Erythroblast (primary cell): ENCODE measurements at places on chromosomes 6 and 20.

- no peak for DNase-seq
Measured at GRCh38 chr6:161259302-161259701, 14.6 kb downstream of the AGPAT4 start.

GRCh38 chr6:42390228-42390934 lies 61.3 kb downstream of the TRERF1 start:
- no peak for DNase-seq

- no peak for DNase-seq
Measured at GRCh38 chr20:3119044-3119443, 34.5 kb upstream of the AVP start.

GRCh38 chr6:148450866-148451265 lies 108.2 kb downstream of the SASH1 start:
- no peak for DNase-seq

DNA sequence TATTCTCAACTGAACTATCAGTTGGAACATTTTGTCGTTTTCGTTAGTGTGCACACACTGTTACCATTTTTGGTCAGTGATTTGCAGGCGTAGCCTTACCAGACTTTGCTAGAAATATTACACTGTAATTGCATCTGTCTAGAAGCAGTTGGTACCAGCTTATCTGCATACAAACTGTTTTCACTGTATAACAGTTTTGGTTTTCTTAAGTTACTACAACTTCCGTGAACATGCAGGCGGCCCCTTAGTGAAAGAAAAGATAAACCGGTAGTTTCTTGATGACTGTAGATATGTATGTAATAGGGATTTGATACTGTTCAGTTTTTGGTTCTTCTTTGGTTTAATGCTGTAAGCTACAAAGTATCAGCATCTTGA lies 1.3 kb downstream of the DSTN start:
- peak; percentile 55 for DNase-seq

GRCh38 chr6:7239590-7239948 lies 73.4 kb downstream of the SSR1 start:
- no peak for DNase-seq

- peak; percentile 79 for DNase-seq
Measured at GRCh38 chr20:45138561-45139300, 14.5 kb upstream of the WFDC12 start.

GRCh38 chr6:111975466-111975865 lies 78.4 kb upstream of the CCN6 start:
- DNase-seq: no peak

GRCh38 chr6:82492134-82492533 lies 128.5 kb downstream of the TPBG start:
- DNase-seq: no peak

DNA sequence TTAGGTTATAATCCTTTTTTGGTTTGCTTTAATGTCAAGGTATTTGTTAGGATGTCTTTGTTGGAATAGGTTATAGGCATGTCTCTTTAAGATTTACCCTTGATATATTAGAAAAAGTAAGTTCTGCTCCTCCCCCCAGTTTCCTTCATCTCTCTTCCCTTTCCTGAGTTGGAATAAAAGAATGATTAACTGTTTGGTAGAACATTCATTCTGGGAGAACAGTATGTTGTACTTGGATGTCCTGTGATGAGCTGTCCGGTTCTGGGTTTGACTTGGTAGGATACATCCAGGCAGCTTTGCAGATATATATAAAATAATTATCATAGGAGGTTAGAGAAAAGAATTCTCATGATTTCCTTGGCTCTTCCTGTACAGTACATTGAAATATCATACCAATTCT lies 199.6 kb upstream of the RREB1 start:
- no peak for DNase-seq

DNA sequence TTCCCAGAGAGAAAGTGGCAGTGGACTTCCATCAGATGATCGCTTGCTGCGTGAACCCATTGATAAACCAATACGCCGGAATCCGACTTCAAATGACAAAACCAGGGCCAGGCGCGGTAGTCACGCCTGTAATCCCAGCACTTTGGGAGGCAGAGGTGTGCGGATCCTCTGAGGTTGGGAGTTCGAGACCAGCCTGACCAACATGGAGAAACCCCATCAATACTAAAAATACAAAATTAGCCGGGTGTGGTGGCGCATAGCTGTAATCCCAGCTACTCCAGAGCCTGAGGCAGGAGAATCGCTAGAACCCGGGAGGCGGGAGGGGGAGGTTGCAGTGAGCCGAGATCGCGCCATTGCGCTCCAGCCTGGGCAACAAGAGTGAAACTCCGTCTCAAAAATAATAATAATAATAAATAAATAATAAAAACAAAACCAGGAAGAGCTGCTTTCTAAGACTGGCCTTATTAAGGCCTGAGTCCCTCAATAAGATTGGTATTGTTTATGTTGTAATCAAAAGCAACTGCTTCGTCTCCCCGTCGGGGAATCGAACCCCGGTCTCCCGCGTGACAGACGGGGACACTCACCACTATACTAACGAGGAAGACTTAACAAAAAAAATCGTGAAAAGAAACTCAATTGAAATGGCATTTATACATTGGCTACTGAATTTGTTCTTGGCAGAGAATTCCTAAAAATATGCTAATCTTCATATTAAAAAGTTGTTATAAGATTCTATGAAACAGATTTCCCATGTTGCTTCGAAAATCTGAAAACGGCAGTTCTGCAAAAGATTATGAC lies 110.2 kb upstream of the ZNF184 start:
- peak; percentile 84 for DNase-seq

- no peak for DNase-seq
Measured at GRCh38 chr6:37126961-37127616, 42.9 kb upstream of the PIM1 start.

DNA sequence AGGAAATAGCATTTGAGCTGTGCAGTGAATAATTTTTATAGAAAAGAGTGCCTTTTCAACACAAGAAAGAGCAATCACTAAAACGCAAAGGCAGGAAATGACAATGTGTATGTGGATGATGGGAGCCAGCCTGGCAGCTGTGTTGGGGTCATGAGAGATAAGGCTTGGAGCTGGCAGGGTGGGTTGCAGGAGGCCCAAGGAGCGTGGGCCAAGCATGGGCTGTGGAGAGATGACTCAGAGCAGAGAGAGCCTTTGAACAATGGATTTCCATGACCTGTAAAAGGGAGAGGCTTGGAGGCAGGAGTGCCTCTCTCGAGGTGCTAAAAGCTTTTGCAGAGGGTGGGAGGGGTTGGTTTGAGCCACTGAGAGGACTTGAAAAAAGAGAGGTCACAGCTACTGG lies 6.6 kb upstream of the TBC1D7 start:
- DNase-seq: peak; percentile 95

DNA sequence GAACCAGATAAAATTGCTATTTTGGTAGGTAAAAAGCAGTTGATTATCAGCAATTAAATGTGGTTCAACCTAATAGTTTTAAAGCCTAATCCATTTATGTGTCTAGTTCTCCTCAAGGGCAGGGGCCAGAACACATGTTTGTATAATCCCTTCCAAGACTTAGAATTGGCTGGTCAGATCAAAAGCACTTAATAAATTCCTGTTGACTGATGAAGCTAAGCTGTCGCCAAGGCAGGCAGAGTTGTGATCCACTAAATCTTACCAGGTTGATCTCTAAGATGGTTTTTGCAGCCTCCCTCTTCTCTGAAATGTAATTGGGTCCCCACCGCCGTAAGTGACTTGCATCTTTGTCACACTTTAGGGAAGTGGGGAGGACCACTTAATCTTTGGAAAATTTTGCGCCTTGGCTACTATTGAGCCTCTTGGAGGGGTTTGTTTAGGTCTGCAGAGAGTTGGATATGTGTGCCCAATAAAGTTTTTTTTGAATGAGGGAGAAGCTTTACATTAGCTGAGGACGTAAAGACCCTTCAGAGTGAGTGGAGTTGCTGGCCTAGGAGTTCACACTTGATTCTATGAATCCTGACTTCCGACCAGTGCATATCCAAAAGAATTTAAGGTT lies 65.9 kb downstream of the PHF20 start:
- DNase-seq: no peak

DNA sequence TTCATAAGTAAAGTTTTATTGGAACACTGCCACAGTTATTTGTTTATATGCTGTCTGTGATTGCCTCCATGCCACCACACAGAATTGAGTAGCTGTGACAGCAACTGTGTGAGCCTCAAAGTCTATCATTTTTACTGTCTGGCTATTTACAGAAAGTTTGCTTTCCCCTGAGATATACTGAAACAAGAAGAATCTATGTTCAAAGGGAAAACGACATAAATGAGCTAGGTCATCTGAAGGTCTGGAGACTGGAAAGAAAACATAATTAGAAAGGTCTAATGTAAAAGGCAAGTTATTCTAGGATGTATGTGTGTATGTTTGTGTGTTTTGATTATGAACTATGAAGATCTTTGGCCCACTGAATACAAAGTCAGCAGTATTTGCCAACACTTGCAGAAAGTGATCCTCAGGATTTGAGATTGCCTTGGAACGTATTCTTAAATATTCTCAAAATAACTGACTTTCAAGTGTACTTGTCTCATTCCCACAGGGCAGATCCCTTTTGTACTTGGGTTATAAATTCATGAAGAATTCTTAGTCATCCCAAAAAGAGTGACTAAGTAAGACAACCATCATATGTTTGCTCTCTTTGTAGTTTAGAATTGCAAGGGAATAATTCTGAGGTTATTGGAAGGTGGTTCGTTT lies 677.7 kb downstream of the DOK5 start:
- no peak for DNase-seq

DNA sequence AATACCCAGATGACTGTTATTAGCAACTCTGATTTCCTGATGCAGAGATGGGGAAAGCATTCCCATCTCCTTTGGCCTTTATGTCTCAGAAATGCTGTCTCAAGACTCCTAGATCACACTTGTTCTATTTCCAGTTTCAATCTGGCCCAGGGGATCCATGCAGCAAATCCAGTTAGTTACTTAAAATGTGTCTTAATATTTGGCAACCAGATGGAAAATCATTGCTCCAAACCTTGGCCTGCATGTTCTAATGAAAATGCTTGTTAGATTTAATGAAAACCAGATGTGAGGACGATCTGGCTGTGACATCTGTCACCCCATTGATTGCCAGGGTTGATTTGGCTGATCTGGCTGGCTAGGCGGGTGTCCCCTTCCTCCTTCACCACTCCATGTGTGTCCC lies 125.2 kb downstream of the TSHZ2 start:
- DNase-seq: no peak

- DNase-seq: no peak
Measured at GRCh38 chr6:18186540-18187250, 31.5 kb downstream of the KDM1B start.

DNA sequence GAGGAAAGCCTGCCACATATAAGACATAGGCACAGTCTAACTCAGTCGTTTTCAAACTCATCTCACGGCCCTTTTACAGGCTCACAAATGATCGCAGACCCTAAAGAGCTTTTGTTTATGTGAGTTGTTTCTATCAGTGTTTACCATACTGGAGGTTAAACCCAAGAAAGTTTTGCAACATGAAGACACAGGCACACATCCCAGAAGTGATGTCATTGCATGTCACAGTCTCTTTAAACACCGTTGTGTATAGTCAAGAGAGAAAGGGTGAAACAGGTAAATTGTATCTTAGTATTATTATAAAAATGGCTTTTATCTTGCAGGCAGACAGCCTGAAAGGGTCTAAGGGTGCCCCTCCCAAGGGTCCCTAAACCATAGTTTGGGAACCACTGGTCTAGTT lies 96.7 kb downstream of the BACH2 start:
- DNase-seq: peak; percentile 7

- DNase-seq: no peak
Measured at GRCh38 chr20:51172558-51173428, 149.9 kb upstream of the KCNG1 start.

DNA sequence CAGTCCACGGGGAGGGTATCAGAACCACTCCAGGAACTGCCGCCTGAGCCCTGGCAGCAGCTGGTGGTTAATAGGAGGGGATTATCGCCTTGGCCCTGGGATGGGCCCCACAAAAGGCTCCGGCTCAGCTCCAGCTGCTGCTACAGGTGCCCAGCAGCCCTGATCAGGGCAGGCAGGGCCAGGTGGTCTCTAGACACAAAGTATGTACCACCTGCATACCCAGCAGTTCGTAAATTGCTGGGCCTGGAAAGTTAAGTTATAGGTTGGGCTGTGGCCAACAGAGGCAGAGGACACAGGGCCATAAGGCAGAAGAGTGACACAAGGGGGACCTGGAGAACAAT lies 35.1 kb downstream of the RRBP1 start:
- DNase-seq: no peak

GRCh38 chr20:64114356-64114971 lies 7.1 kb upstream of the NPBWR2 start:
- no peak for DNase-seq

DNA sequence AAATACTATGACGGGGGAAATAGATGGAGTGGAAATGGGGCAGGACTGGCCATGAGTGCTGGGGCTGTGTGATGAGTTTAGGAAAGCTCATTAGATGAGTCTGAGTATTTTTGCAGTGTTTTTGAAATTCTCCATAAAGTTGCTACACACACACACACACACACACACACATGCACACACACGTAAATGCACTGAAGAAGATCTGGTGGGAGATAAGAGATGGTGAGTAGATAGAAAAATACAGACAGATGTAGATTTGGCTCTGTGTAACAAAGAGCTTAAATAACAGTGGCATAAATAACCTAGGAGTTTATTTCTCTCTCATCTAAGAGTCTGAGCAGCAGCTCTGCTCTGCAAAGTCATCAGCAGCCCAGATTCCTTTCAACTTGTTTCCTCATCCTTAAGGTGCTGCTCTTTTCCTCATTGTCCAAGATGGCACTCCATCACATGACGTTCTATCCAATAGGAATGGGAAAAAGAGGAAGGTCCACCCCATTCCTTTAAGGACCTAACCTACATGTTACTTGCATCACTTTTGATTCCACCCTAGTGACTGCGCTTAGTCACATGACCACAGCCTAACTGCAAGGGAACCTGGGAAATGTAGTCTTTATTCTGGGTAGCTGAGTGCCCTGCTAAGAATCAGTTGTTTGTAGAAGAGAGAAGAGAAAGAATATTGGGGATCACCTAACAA lies 76.4 kb downstream of the EYA2 start:
- DNase-seq: peak; percentile 51

GRCh38 chr6:19988555-19988954 lies 151.4 kb downstream of the ID4 start:
- DNase-seq: peak; percentile 17

DNA sequence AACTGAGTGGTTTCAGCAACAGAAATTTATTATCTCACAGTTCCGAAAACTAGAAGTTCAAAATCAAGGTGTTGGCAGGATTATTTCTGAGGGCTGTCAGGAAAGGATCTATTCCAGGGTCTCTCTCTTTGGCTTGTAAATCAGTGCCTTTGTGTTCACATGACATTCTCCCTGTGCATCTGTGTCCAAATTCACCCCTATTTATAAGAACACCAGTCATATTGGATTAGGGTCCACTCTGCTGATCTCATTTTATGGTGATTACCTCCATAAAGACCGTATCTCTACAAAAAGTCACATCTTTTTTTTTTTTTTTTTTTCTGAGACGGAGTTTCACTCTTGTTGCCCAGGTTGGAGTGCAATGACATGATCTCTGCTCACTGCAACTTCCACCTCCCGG lies 68.6 kb upstream of the MARCKS start:
- no peak for DNase-seq

DNA sequence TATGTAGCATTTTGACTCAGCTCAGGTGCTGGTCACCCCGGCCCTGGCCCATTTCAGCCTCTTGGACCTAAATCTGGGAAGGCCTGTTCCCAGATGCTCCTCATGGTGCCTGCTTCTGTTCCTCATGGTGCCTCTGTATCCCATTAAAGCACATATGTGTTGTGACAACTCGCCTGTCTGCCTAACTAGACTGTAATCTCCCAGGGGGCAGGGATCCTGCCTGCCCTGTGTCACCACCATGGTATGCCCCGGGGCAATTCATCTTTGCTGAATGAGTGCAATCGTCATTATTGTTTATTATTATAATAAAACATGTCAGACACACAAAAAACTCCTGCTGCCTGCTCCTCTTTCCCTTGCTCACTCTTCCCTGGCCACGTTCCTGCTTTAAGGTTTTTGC lies 62.0 kb downstream of the ZFP64 start:
- no peak for DNase-seq
